ENCODE measurements at places on chromosomes 3 and 15.

DNA sequence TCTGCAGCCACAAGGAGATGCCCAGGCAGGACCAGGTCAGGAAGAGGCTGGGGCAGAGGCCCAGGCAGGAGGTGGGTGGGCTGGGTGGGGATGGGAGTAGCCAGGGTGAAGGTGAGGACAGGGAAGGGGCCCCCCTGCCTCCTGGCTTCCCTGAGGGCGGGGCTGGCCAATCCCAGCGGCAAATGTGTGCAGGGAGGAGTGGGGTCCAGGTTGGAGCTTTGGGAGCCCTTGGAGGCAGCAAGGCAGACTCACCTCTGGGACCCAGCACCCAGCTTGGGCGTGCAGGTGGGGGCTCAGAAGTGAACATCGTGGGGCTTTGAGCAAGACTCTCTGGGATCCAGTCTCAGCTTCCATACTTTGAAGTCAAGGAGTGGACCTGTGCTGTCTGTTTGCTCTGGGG is 25.2 kb downstream of the GP9 start:
- DNase-seq = no peak

GRCh38 chr3:181881749-181882148 is 170.0 kb downstream of the SOX2 start:
- no peak for DNase-seq

DNA sequence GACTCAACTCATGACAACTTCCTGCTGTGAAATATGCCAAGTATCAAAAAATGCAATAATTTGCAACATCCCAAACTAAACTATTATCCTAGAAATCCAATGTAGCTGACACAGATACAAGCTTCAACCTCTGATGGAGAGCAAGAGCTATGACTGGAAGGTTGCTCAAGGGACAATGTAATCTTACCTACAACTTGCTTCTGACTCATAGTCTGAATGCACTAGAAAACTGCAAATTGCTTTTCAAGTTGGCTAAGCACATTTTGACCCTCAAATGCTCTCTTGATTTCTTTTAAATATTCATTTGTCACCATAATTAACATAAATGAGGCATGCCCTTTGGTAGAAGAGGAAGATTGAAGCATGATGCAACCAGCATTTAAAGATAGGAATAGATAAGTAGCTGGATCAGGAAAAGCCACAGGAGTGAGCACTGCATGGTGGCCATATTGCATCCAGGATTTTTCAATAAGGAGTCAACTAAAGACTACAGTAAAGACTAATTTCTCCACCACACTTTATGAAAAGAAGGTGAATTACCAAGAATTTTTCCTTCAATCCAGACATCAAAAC is 630.8 kb upstream of the GBE1 start:
- DNase-seq = no peak

- DNase-seq = no peak
Measured at GRCh38 chr15:78408355-78408640, 29.7 kb upstream of the IREB2 start.

GRCh38 chr15:41495736-41496599 is 2.3 kb downstream of the ITPKA start:
- DNase-seq = no peak

GRCh38 chr3:126119008-126119675 is 35.2 kb upstream of the SLC41A3 start:
- no peak for DNase-seq

DNA sequence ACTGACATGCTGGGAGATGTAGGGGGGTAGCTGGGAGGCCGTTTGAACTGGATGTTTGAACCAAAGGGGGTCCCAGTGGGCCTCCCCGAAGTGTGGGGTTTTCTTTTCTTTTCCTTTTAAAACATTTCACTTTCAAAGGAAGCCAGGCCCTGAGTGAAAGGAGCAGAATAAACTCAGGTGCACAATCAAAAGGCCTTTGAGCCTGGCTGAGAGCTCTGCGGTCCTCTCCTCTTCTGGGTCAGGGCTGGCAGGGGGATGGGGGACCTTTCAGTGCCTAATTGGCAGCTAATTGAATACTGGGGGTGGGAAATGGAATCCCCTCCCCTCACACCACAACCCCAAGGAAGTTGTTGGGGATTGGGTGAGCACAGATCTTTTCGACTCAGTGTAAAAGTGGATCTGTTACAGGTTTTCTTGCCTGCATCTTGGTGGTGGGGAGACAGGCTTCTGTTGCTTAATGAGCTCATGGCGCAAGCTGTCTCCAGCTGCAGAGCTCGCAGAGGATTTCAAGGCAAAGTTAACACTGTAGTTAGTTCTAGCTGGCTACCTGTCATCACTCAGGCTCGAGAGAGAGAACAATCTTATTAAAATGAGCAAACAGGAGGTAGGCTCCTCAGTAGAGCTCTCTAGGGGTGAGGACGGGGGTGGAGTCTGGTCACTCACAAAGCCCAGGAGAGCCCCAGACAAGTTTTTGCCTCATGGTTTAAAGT is 132.6 kb downstream of the RAB11A start:
- no peak for DNase-seq

DNA sequence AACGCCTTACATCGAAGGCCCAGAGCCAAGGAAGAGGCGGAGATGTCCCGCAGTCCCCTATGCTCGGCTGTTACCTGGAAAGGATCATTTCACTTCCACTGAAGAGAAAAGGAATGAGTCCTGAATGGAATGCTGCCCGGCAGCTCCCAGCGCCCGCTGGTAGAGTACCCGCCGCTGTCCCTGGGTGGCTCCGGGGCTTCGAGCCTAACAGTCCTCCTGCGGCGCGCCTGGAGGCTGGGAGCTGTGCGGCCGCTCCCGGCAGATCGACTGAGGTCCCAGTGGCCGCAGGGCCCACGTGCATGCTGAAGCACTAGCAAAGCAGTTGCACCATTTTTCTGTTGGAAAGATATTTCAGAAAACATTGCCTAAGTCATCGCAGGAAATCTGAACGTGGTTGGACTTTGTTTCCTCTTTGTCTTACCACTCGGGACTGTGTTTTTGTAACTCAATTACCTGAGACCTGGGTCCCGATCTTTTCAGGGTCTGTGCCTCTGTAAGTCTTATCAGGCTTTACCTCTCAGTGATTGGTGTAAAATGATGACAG is 984 bp downstream of the RNU6-1 start:
- DNase-seq = no peak

GRCh38 chr3:9809615-9810432 is at the start of gene TTLL3:
TSS of gene TTLL3 (plus strand) at chr3:9810262. CDS start at chr3:9810662, 400 bp downstream.
- DNase-seq = peak; percentile 39

GRCh38 chr3:78287085-78287484 is 1247.2 kb downstream of the ROBO2 start:
- no peak for DNase-seq

DNA sequence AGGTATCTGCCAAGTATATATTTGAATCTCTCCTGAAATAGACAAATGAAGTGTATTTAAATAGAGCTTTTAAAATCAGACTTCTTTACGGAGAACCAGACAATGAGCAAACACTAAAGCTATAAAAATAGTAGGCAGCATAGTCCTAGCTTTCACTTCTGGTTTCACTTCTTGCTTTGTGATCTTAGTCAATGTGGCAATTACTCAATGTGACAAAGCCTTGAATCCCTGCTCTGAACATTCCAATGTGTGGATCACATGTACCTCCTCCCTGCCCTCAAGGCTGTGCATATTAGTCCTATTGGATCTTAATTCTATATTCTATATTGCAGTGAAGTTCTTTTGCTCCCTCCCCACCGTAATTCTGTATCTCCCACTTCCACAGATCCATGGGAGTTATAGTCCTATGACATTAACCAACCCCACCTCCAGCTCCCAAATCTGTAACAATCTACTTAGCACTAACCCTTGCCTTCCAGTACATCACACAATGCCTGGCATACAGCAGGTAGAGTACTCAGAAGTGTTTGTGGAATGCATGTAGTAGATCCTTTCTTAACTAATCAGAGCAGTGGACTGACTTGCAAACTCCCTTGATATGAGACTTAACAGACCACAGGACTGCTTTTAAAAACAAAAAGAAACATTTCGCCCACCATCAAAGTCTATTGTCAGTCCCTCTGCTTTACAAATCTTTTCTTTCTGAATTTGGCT is 24.3 kb upstream of the CP start:
- no peak for DNase-seq

GRCh38 chr3:62705721-62706120 is 169.5 kb downstream of the CADPS start:
- no peak for DNase-seq

GRCh38 chr3:173986861-173987410 is 589.4 kb downstream of the NLGN1 start:
- no peak for DNase-seq

DNA sequence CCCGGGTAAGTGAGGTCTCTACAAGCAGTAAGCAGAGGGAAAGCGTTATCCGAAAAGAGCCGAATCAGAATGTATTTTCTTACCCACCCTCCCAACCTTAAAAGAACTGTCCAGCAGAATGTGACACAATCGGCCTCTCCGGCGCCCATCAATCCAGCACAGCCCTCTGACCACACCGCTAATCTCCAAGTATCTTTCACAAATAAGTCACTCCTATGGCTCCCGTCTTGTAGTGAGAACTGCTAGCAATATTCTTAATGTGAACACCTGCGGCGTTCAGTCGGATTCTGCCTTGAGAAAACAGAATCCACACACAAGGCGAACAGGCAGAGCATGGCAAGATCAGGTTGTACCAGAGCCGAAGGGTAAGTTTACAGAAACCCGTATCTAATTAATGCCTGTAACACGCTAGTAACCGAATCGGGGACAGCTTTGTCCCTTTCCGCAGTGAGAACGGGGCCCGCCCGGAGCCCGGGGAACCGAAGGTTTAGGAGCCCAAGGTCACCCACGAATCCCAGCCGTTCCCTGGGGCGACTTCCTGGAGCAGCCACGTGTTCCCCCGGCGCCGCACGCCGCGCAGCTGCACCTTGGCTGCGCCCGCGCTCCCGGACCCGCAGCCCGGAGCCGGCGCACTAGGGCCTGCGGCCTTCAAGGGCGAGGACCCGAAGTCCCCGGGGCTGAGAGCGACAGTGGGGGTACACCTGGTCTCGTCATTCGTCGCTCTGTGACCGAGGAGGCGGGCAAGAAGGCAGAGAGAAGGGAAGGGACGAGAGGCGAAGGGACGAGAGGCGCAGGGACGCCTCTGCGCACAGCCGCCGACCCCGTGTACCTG is 672 bp downstream of the TFRC start:
- DNase-seq = peak; percentile 40

DNA sequence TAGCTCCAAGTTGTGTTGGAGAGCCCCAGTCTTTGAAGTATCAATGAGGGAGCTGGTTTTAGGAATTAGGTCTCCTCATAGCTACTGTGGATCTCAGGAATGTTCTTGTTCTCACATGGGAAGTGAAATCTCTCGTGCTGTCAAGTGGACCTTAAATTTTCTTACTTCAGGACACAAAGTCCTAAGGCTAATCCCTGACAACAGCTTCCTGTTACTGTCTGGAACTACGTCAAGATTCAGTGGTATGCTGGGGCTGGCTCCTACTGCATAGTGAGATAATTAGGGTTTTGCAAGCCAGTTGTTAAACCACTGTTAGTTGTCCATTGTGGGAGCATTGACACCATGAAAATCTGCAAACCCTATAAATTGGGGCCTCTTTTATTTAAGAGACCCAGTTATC is 22.8 kb downstream of the MESP1 start:
- no peak for DNase-seq

GRCh38 chr15:62564886-62565633 is 400.0 kb upstream of the C2CD4B start:
- no peak for DNase-seq

DNA sequence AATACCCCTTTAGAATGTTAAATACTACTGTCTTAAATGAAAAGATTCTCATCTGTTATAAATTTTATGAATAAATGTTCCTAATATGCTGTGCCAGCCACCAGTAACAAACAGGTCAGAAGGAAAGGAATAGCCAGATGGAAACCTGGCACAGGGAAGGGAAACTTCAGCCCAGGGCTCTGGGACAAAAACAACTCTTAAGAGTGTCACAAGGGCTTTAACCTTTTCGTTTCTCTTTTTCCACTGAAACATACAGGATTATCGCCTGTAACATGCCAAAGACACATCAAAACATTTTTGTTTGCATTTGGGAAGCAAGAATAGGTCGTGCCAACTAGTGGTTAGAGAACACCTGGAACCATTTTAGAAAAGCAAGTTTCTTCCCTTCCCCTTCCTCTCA is 109.0 kb upstream of the NEDD4 start:
- no peak for DNase-seq

- no peak for DNase-seq
Measured at GRCh38 chr3:149968216-149968615, 2.5 kb downstream of the PFN2 start.

DNA sequence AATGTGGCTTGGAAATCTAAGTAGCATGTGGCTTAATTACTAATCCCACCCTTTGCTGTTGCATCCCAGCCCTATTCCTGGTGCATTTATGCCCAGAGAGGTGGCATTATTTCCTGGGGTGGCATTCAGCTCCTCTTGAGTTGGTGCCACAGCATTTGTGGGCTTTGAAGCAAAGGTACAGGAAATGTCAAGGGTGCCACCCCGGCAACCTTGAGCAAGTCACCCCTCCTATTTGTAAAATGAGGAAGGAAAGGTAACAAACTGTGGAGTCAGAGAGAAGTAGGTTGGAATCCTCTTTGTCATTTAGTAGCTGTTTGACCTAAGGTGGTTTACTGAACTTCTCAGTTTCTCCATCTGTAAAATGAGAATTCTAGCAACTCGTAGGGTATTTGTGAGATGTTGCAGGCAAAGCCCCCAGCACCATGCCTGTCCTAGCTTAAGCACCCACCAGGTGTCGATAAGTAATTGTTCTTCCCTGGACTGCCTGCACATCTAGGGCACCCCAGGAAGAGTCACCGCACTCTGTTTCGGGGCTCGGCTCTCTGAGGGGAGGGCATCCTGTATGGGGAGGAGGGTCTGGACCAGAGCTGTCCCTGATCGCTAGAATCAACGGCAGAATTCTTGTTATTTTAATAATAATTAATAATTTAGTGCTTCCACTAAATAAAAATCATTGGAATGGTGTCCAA is 17.1 kb downstream of the ISG20 start:
- peak; percentile 32 for DNase-seq

All from CD4-positive, alpha-beta T cell treated with Interleukin-2 at 100 ng/mL for 4 hours (primary cell).